Effector memory CD4-positive, alpha-beta T cell (primary cell): ENCODE measurements at places on chromosomes 7 and 10.

GRCh38 chr7:91945476-91945875 lies 4.8 kb downstream of the AKAP9 start:
- no peak for DNase-seq

DNA sequence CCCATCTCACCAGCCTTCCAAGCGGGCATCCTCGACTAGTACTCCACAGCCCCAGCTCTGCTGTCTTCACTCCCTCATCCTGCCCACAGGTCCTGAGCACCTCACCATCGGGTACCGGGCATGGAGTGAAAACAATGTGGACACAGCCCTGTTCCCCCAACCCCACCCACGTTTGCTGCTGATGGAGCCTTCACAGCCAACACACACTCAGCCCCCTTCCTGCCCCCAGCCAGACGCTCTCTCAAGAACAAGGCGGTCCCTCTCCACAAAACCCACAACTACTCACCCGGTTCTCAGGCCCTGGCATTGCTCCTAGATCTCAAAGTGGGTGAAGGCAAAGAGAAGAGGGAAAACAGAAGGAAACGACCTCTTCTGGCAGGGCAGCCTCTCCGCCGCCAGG lies 56.1 kb downstream of the SLIT1 start:
- DNase-seq: no peak

GRCh38 chr7:6516387-6516983 lies 34.8 kb downstream of the GRID2IP start:
- DNase-seq: peak; percentile 34

- no peak for DNase-seq
These were observed 2.6 kb upstream of the CAMK2G start for GRCh38 chr10:73876971-73877370.
